ENCODE measurements at places on chromosomes 16 and 17.

- DNase-seq, result no peak
These were observed 12.1 kb downstream of the TEKT5 start for GRCh38 chr16:10682604-10683003.

DNA sequence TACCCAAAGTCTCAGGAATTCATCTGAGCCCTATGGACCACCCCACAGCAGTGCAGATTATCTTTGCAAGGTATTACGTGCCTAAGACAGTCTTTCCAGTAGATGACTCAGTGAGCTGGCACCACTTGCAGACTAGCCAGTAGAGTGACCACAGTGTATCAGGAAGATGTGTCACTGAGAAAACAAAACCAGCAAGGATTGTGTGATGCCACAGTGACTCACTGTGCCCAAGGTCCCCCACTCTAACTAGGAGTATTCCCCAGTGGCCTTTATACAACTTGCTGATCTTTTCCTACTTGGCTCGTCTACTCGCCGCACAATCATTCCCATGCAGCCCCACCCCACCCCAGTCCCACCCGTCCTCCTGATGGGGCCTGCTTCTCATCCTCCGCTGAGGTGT lies 26.8 kb upstream of the PRKCA start:
- no peak for DNase-seq

DNA sequence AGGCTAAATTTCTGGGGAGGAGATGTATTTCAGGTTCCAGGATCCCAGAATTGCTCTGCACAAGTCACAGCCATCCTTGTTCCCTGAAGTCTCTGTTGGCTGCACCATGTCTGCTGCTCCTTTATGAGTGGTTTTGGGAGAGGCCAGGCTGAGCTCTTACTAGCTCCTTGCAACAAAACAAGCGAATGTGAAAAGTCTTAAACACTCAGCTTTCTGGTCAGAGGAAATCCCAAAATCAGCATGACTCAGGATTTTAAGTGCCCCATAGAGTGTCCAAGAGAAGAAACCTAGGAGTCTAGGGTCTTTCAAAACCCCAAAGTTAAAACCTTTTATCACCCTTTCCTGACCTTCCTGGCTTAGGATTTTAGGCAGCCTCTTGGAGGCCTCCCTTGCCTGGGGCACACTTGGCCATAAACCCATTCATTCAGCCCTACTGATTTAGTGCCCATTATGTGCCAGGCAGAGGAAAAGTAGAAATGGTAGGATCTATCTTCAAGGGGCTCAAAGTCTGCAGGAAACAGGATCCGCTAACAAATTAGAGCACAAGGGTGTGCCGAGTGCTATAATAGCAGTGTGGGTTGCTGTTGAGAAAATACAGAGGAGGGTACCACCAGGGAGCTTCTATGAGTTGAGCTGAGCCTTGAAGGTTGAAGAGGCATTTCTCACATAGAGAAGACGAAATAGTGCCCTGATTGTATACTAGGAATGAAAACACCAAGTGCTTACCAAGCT lies 36.9 kb downstream of the SOST start:
- no peak for DNase-seq

GRCh38 chr17:58364270-58364942 lies 12.4 kb upstream of the SUPT4H1 start:
- no peak for DNase-seq

- DNase-seq, result no peak
These were observed 53.4 kb downstream of the CACNG3 start for GRCh38 chr16:24309258-24310142.

GRCh38 chr17:79315358-79316105 lies 240.9 kb downstream of the ENGASE start:
- no peak for DNase-seq

DNA sequence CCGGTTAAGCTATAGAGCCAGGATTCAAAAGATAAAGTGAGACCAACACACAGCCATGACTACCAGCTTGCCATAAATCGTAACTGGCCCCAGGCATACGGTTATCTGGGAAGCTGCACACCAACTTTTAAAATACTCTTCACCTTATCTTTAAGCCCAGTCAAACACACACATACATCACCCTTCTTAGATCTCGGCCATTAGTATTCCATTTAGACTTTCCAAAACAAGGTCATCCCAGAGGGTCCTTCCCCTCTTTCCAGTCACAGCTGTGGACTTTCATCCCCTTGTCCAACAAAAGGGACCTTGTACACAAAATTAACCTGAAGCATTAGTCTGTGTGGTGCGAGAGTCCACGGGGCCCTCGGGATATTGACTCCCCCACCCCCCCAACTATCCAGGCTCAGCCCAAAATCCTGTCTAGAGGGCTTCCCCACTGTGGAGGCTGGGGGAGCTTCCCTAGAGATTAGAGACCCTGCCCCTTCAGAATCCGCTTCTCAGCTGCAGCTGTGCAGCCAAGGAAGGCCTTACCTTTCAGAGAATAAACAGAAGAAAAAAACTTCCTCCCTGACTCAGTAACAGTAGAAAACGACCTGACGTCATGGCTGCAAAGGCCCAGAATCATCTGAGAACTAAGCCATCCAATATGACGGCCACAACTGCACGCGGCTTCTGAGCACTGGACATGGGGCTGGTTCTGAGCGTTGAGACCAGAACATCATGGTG lies 9.9 kb downstream of the ZFHX3 start:
- no peak for DNase-seq

DNA sequence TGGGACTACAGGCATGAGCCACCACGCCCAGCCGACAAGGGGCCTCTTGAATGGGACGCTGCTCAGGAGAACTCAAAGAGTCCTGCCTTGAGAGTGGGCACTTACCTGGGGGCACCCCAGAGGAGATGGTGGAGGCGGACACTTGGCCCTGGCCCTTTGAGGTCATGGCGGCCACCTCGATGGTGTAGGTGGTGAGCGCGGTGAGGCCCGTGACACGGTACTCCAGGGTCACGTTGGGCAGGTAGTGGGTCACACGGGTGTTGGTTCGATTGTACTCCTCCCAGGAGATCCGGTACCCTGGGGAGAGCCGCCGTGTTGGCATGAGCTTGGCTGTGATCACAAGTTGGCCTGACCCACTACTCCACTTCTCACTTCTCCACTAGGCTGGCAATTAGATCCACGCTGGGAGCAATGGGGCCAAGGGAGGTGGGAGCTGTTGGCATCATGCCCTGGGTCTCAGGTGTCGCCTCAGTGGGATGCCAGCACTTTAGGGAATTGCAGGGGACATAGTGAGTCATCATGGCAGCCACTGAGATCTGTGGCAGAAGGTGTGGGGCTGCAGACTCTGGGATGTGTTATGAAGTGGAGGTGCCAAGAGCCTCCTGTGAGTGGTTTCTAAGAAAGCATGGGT lies 89.2 kb upstream of the CDC42EP4 start:
- DNase-seq, result no peak

Data from NCI-H1694 treated with DMSO at 0.1 percent for 48 hours (cell line).